ENCODE measurements at places on chromosomes 3 and 15. TPM values are rescaled to one million over a fixed set of nuclear protein-coding genes. Genes with fewer than 3 reads are reported as not detected.

CCR9 gene
- not detected for total RNA-seq

SH3GL3 gene
- total RNA-seq, result not detected

PLCL2 gene
- 3.8 TPM for total RNA-seq

POC1A gene
- 8.3 TPM for total RNA-seq

CHDH gene
- under 0.01 TPM for total RNA-seq

POLQ gene
- total RNA-seq, result 5.0 TPM

GNAT1 gene
- total RNA-seq, result not detected

UROC1 gene
- total RNA-seq, result not detected

MKRN3 gene
- total RNA-seq, result under 0.01 TPM

SLITRK3 gene
- not detected for total RNA-seq

TFG gene
- total RNA-seq, result 47.7 TPM

- H3K36me3 ChIP-seq, result no peaks in the 10 kb centered on the region
- DNase-seq, result no peak
- H3K4me3 ChIP-seq, result no peak overlapping the region
Observed at GRCh38 chr3:147000274-147000673, 395.1 kb upstream of the PLSCR5 start.

DNA sequence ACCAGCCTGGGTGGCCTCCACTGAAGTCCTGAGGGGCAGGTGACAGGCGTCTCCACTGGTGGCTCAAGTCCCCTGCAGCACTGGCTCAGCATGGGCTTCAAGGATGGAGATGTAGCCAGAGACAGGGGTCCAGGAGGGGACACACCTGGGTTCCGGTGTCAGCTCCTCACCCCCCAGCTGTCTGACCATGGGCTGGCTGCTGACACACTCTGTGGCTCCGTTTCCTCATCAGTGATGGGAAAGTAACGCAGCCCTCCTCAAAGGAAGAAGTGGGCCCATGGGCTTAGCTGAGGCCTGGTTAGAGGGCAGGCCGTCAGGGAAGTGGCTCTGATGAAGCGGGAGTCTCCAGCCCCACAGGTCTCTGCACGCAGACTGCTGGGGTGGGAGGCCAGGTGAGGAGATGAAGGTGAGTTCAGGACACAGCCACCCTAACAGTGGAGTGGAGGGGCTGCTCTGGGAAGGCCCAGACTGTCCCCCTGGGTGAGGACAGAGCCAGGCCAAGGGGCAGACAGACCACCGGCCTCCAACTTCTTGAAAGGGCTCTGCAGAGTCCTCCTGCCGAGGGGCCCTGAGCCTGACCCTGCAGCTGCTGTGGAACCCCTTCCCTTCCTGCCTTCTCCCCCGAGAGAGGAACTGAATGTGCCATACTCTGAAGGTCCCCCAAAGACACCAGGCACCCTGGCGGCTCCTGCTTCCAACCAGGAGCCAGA, 24.0 kb downstream of the PSTPIP1 start:
- no peak overlapping the region for H3K27ac ChIP-seq
- DNase-seq, result no peak
- peaks cover 8% of the 10 kb centered on the region for H3K27me3 ChIP-seq
- H3K36me3 ChIP-seq, result no peaks in the 10 kb centered on the region
- peaks cover 12% of the 10 kb centered on the region for H3K4me1 ChIP-seq

- H3K27ac ChIP-seq, result no peak overlapping the region
- H3K27me3 ChIP-seq, result no peaks in the 10 kb centered on the region
- no peak overlapping the region for H3K4me3 ChIP-seq
- H3K4me1 ChIP-seq, result peaks cover 11% of the 10 kb centered on the region
- no peak for DNase-seq
Observed at GRCh38 chr15:75622505-75622904, 3.0 kb downstream of the SNUPN start.

- no peaks in the 10 kb centered on the region for H3K27me3 ChIP-seq
- H3K4me1 ChIP-seq, result peaks cover 1% of the 10 kb centered on the region
- peaks cover 7% of the 10 kb centered on the region for H3K36me3 ChIP-seq
- H3K4me3 ChIP-seq, result peak overlapping the region; percentile 62
Observed at GRCh38 chr3:179348325-179349013, 960 bp downstream of the MFN1 start.

GRCh38 chr3:105965384-105965783, 96.6 kb upstream of the CBLB start:
- H3K27ac ChIP-seq, result no peak overlapping the region
- peaks cover 5% of the 10 kb centered on the region for H3K4me1 ChIP-seq
- H3K4me3 ChIP-seq, result no peak overlapping the region
- DNase-seq, result peak; percentile 52
- H3K36me3 ChIP-seq, result no peaks in the 10 kb centered on the region

- no peaks in the 10 kb centered on the region for H3K27me3 ChIP-seq
- no peak overlapping the region for H3K27ac ChIP-seq
Observed at GRCh38 chr3:9673752-9674151, 24.4 kb downstream of the MTMR14 start.

GRCh38 chr15:32794973-32795372, 77.2 kb downstream of the GREM1 start:
- DNase-seq, result peak; percentile 29

GRCh38 chr15:70398694-70399093, 301.0 kb upstream of the TLE3 start:
- H3K27me3 ChIP-seq, result peaks cover 74% of the 10 kb centered on the region
- DNase-seq, result no peak
- H3K27ac ChIP-seq, result no peak overlapping the region
- no peak overlapping the region for H3K4me3 ChIP-seq
- H3K4me1 ChIP-seq, result no peaks in the 10 kb centered on the region
- no peaks in the 10 kb centered on the region for H3K36me3 ChIP-seq

DNA sequence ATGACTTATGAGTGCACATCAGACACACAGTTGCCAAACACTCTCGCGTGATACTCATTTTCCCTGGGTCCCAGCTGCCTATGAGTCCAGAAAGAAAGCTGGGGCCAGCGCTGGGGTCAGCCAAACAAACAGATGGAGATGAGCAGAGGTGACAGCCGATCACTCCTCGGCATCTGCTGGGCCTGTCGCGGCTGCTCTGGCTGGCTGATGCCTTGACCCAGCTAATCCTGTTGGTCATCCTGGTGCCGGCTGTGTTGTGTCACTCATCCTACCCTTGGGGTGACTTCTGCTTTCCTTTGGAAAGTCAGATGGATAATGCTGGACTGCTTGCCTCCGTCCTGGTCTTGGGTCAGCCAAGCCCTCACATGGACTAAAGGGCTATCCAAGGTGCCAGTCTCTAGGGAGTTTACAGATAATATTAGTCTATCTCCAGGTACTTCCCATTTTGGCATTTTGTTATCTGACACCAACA, 105.3 kb upstream of the PDZRN3 start:
- peaks cover 11% of the 10 kb centered on the region for H3K4me1 ChIP-seq
- H3K36me3 ChIP-seq, result no peaks in the 10 kb centered on the region
- no peaks in the 10 kb centered on the region for H3K27me3 ChIP-seq
- DNase-seq, result peak; percentile 28
- no peak overlapping the region for H3K27ac ChIP-seq
- H3K4me3 ChIP-seq, result no peak overlapping the region

DNA sequence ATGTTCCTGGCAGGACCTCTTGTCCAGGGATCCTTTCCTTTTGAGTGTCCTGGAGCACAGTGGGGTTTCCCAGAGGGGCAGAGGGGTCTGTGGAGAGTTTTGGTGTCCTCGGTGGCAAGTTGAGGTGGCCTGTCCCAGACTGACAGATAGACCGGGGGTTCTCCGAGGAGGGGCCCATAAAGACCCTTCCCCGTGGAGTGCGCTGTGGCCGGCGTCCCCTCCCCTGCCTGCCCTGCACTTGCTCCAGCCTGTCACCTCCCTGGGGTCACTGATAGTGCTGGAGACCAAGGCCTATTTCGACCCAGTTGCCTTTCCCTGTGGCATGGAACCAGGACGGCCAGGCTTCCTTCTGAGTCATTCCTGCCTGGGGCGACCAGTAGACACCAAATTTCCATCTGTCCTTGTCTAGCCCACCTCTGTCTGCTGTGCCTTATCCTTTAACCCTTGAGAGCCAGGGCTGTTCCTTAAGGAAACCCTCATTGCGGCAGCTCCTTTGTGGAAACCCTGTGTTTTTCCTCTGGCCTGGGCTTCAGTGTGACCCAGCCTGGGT, 2.9 kb downstream of the MUC4 start:
- H3K36me3 ChIP-seq, result no peaks in the 10 kb centered on the region
- peaks cover 57% of the 10 kb centered on the region for H3K27me3 ChIP-seq

- no peak overlapping the region for H3K4me3 ChIP-seq
- peaks cover 34% of the 10 kb centered on the region for H3K27me3 ChIP-seq
- DNase-seq, result no peak
- H3K36me3 ChIP-seq, result no peaks in the 10 kb centered on the region
Observed at GRCh38 chr3:46059432-46059831, 32.1 kb upstream of the XCR1 start.

DNA sequence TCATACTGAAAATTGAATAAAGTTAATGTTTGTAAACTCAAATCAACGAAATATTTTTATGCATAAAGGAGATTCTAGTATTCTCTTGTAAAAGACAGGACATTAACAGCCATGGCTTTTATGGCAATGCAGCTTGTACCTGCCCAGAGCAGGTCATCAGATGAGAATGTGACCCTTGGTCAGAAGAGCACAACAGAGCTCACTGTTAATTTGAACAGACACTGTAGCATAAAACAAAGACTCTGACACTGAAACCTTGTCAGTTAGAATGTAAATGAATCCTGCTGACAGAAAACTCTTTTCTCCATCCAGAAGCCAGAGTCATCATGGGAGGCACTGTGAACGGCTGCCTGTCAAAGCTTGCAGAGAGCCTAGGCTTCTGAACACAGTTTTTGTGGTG, 410.6 kb downstream of the RAP2B start:
- no peak overlapping the region for H3K27ac ChIP-seq
- H3K4me3 ChIP-seq, result no peak overlapping the region
- H3K36me3 ChIP-seq, result no peaks in the 10 kb centered on the region
- DNase-seq, result no peak
- H3K27me3 ChIP-seq, result peaks cover 2% of the 10 kb centered on the region

DNA sequence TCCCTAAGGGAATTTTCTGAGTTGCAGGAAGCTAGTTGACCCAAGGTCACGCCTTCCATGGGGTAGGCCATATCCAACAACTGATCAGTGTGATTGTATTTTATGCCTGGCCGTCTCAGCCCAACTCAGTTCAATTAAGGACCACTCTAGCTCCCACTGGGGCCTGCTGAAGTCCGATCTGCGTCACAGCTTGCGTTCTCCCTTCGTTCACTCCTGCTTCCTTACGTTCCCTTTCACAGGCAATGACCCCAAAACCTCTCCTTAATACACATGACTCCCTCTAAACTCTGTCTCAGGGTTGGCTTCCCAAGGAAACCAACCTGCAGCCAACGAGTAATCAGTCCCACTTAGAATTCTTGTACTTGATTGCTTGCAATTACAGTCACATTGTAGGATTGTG, 428.0 kb downstream of the RBMS3 start:
- H3K27me3 ChIP-seq, result no peaks in the 10 kb centered on the region
- no peak overlapping the region for H3K4me3 ChIP-seq
- H3K36me3 ChIP-seq, result no peaks in the 10 kb centered on the region
- H3K4me1 ChIP-seq, result no peaks in the 10 kb centered on the region
- H3K27ac ChIP-seq, result no peak overlapping the region
- DNase-seq, result no peak

DNA sequence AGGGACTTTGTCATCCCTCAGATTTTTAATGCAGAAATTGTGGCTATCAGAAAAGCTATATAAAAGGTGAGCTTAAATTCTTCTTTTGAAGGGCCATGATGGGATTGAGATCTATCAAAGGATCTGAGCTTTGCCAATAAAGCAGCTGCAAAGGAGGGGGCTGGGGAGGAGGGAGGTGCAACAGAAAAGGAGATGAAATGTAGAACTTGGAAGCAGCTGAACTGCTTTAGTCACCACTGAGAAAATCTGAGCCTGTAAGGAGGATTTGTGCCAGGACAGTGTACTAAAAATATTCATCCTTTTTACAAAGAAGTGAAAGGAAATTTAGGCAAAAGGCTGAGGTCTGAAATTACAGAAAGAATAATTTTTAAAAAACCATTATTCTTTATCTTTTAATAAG, 10.4 kb downstream of the TSPAN3 start:
- H3K27ac ChIP-seq, result no peak overlapping the region
- no peak overlapping the region for H3K4me3 ChIP-seq
- H3K27me3 ChIP-seq, result no peaks in the 10 kb centered on the region
- H3K4me1 ChIP-seq, result peaks cover 14% of the 10 kb centered on the region
- DNase-seq, result peak; percentile 64
- H3K36me3 ChIP-seq, result 0 out of 2 replicates have a peak, but pooled peaks cover 2% of the 10 kb centered on the region

DNA sequence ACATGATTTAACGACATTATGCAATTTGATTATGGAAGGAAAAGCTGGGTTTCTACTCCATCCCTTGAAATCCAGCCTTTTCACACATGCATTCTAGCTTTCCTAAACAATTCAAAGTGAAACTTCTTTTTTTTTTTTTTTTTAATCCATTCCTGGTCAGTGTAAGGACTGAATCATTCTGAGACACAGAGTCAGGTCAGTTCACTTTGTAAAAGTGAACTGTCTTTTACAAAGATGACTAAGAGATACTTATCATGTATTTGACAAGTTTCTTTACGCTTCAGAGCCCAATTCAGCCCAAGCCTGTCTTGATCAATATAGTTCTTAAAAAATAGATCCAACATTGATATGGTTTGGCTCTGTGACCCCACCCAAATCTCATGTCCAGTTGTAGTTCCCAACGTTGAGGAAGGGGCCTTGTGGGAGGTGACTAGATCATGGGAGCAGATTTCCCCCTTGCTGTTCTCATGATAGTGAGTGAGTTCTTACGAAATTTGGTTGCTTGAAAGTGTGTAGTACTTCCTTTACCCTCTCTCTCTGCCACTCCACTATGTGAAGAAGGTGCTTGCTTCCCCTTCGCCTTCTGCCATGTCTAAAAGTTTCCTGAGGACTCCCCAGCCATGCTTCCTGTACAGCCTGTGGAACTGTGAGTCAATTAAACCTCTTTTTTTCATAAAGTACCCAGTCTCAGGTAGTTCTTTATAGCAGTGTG, 345.6 kb upstream of the THBS1 start:
- H3K4me3 ChIP-seq, result no peak overlapping the region
- DNase-seq, result peak; percentile 75
- H3K4me1 ChIP-seq, result peaks cover 27% of the 10 kb centered on the region
- H3K27ac ChIP-seq, result peak overlapping the region; percentile 73

- no peaks in the 10 kb centered on the region for H3K36me3 ChIP-seq
- no peak for DNase-seq
- H3K27ac ChIP-seq, result no peak overlapping the region
- no peaks in the 10 kb centered on the region for H3K4me1 ChIP-seq
Observed at GRCh38 chr15:19943515-19943914, 598.1 kb downstream of the GOLGA6L6 start.

DNA sequence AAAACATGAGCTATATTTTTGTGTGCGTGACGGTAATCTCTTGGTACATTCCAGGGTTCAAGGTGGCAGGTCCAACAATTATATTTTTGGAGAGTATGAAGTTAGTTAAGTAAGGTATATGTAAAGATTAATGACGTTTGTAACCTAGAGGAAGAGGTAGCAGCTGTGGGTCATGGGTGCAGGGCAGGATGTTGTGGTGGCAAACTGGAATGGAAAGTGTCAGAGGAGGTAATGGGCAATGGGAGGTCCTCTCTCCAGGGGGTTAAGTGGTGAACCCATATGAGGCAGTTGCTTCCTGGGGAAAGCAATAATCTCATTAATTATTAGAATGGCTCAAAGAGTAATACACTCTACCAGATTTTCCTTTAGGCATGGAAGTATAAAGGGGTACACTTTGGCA, 1.0 kb upstream of the CD200R1L start:
- no peaks in the 10 kb centered on the region for H3K36me3 ChIP-seq
- H3K4me1 ChIP-seq, result no peaks in the 10 kb centered on the region
- H3K4me3 ChIP-seq, result no peak overlapping the region
- peaks cover 2% of the 10 kb centered on the region for H3K27me3 ChIP-seq
- no peak for DNase-seq

Data from IMR-90 (cell line).